ENCODE measurements at places on chromosomes 11 and 22. TPM values are rescaled to one million over a fixed set of nuclear protein-coding genes. Genes with fewer than 3 reads are reported as not detected.

DNA sequence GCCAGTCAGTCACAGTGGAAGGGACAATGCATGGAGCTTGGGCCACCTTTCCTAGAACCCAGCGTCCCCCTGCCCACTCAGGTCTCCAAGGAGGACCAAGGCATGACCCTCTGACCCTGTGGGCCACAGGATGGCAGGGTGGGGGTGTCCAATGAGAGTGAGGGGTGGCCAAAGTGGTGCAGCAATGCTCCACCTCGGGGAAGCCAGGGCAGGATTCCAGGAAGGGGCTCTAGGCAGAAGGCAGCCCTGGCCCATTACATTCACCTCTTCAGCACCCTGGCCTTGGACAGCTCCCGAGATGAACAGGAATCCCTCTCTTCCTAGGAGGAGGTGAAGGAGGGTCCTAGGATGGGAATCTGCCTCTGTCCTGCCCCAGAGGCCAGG is 597.5 kb downstream of the BRD1 start:
- no peaks in the 10 kb centered on the region for H3K27me3 ChIP-seq
- no peak overlapping the region for H3K4me3 ChIP-seq
- no peak for DNase-seq
- no peak overlapping the region for H3K27ac ChIP-seq

PDE2A gene
- polyA plus RNA-seq: 0.38 TPM

GRCh38 chr22:29328055-29328454 is 12.6 kb upstream of the RASL10A start:
- no peaks in the 10 kb centered on the region for H3K27me3 ChIP-seq
- H3K27ac ChIP-seq: no peak overlapping the region
- H3K4me1 ChIP-seq: no peaks in the 10 kb centered on the region
- peaks cover 13% of the 10 kb centered on the region for H3K36me3 ChIP-seq
- DNase-seq: no peak
- no peak overlapping the region for H3K4me3 ChIP-seq

DNA sequence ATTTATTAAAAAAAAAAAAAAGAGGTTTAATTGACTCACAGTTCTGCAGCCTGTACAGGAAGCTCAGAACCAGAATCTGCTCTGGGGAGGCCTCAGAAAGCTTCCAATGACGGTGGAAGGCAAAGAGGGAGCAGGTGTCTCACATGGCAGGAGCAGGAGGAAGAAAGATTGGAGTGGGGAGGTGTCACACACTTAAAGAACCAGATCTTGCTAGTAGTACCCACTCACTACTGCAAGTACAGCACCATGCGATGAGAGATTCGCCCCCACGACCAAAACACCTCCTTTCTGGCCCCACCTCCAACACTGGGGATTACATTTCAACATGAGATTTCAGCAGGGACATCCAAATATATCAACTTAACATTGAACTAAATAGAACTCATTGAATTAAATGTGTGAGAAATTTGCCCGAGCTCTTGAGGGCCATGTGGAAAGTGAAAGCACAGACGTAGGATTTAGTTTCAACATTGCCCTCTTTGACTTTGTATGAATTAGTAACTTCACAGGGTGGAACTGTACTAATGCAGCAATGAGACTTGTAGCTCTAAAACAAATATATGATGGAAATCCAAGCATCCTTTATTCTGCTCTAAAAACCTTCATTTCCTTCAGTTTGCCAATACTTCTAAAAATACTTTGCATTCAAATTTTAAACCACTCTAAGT is 628.2 kb downstream of the FAM181B start:
- H3K4me1 ChIP-seq: no peaks in the 10 kb centered on the region
- H3K27me3 ChIP-seq: no peaks in the 10 kb centered on the region
- no peak overlapping the region for H3K4me3 ChIP-seq
- no peak for DNase-seq
- H3K36me3 ChIP-seq: no peaks in the 10 kb centered on the region

MIOX gene
- not detected for polyA plus RNA-seq

FIBIN gene
- 0.30 TPM for polyA plus RNA-seq

Data from keratinocyte (primary cell).